ENCODE measurements at places on chromosomes 2 and 18.

DNA sequence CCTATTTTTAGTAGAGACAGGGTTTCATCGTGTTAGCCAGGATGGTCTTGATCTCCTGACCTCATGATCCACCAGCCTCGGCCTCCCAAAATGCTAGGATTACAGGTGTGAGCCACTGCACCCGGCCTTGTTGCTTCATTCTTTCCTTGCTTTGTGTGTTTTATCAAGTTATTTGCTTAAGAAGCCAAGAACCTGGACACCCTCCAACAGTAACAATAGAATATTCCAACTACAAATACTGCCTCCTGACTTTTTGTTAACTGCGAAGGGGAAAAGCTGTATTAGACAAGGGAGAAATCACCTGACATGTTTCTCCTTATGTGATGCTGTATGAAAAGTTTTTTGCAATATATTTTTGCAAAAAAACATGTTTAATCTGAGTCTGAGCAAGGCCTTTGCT lies 297.2 kb downstream of the NCKAP5 start:
- no peak for DNase-seq

DNA sequence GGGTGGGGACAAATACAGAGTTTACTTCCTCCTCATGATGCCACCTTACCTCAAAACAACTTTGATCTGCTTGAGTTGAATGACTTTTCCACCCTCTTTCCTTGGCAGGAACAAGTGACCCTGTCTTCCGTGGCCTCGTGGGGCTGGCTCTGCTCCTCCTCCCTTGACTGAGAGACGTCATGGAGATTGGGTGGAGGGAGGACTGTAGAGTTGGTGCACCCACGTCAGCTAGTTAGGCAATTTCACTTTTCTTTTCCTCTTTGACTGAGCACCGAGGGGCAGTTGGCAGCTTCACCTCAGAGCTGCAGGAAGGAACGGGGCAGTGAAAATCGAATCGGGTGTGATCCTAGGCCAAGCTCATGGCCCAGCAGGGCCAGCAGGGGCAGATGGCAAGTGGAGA lies at the start of gene SP140:
Gene SP140 (plus strand): TSS at position 251 of the 400 bp plus-strand sequence. CDS start 109 bp downstream, at position 360.
- DNase-seq: peak; percentile 38

DNA sequence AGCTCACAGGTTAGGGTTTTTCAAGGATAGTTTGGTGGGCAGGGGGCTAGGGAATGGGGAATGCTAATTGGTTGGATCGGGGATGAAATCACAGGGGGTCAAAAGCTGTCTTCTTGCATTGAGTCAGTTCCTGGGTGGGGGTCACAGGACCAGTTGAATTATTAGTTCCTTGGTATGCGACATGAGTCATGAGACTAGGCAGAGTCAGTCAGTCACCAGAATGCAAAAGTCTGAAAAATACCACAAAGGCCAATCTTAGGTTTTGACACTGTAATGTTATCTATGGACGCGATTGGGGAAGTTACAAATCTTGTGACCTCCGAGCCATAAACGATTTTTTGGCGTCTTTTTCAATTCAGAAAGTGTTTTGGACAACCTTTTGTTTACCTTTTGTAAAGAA lies 101.2 kb downstream of the ZNF519 start:
- no peak for DNase-seq

- no peak for DNase-seq
Measured at GRCh38 chr2:36287363-36288275, 68.0 kb upstream of the CRIM1 start.
